ENCODE measurements at places on chromosomes 16 and 17.
A peak's percentile ranks its signal among the peaks of the same experiment; 100 is the strongest.

DNA sequence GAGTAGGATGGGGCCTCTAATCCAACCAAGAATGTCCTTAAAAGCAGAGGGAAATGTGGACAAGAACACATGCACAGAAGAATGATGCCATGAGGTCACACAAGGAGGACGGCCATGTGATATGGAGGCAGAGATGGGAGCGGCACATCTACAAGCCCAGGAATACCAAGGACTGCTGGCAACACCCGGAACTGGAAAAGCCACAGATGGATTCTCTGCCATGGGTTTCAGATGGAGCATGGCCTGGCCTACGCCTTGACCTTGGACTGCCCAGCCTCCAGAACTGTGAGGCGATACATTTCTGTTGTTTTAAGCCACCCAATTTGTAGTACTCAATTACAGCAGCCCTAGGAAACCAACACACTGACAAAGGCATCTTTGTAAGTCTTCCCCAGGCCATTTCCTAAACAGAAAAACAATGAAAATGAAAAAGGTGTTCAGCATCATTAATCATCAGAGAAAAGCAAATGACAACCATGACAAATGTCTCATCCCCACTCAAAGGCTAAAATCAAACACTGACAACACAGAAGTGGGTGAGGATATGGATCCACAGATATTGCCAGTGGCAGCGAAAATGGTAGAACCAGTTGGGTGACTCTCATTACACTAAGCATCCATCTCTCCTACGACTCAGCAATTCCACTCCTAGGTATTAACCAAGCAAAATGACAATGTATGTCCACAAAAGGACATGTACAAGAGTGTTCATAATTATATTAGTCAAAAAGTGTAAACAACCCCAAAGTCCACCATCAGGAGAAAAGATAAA, 76.9 kb upstream of the CNEP1R1 start:
- no peak for DNase-seq

DNA sequence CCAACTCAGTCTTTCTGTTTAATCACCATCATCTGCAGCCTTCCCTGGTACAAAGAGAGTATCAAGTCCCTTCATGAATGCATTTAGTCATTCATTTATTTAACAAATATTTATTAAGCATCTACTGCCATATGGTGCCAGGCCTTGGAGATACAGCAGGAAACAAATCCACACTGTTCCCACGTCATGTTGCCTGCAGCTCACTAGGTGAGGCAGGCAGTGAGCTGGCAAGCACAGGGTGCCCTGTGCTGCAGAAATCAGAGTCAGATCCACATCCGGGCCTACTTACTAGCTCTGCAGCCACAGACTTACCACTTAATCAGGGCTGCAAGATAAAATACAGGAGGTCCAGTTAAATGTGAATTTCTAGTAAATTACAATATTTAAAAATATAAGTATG, 38.5 kb upstream of the CES5A start:
- no peak for DNase-seq

GRCh38 chr16:75390926-75391653, 42.2 kb downstream of the CFDP1 start:
- DNase-seq = no peak

- DNase-seq = no peak
Measured at GRCh38 chr17:63955232-63955631, 17.5 kb downstream of the SCN4A start.

DNA sequence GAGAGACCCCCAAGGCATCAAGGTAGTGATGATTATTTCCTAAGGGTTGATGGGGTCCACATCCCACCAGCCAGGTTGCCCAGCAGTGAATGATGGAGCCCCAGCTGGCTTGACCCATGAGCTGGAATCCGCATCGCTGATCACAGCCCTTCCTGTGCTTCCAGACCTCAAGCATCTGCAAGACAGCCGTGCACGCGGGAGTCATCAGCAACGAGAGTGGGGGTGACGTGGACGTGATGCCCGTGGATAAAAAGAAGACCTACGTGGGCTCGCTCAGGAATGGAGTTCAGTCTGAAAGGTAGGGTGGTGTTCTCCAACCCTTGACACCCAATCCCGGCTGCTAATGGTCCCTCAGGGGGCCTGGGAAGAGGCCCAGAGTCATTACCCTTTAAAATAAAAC, 69.3 kb downstream of the CRISPLD2 start:
- DNase-seq = no peak

- DNase-seq = no peak
Measured at GRCh38 chr16:88440686-88441405, 12.2 kb upstream of the ZFPM1 start.

- DNase-seq = no peak
Measured at GRCh38 chr17:79048826-79049755, 25.1 kb downstream of the C1QTNF1 start.

GRCh38 chr16:19210280-19210924, 42.4 kb downstream of the SYT17 start:
- peak; percentile 36 for DNase-seq

DNA sequence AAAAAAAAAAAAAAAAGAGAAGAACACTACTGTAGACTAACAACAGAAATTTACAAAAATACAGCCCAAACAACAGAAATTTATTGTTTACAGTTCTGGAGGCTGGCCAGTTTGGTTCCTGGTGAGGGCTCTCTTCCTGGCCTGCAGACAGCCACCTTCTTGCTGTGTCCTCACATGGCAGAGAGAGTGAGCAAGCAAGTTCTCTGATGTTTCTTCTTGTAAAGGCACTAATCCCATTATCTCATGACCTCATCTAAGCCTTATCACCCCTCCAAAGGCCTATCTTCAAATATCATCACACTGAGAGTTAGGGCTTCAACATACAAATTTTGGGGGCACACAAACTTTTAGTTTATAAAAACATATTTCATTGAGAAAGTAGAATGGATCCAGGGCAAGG, 7.3 kb downstream of the ARSG start:
- DNase-seq = no peak

GRCh38 chr16:73226675-73227074, 178.7 kb upstream of the ZFHX3 start:
- DNase-seq = no peak

GRCh38 chr16:72602499-72602898, 430.5 kb upstream of the PMFBP1 start:
- no peak for DNase-seq

DNA sequence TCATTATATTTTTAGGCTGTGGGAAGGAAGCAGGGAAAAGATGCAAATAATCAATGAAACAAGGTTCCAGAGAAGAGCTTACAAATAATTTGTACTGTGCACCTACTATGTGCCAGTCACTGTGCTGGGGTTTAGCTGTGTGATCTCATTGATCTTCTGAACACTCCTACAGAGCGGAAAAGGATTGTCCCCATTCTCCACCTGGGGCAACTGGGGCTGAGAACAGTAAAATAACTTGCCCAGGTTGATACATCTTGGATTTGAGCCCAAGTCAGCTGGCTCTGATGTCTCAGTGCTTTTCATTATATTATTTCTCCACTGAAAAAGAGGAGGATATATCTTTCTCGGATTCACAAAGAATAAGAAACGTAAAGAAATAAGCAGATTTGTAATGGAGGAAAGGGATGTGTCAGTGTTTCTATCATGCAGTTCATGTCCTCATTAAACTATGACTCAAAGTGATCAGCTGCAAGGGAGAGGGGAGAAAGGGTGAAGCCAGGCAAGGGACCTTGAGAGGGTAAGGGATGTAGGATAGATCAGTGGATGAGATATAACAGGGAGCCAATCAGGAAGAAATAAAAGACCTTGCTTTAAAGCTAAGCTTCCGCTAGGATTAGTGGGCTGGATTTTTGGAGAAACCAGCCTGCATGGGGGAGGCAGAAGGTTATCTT, 143.6 kb upstream of the NOL11 start:
- no peak for DNase-seq
